Fibroblast of skin of scalp (primary cell): ENCODE measurements at places on chromosomes 11 and 22.

GRCh38 chr11:18697576-18697975 lies 1.0 kb upstream of the TMEM86A start:
- no peak for DNase-seq

DNA sequence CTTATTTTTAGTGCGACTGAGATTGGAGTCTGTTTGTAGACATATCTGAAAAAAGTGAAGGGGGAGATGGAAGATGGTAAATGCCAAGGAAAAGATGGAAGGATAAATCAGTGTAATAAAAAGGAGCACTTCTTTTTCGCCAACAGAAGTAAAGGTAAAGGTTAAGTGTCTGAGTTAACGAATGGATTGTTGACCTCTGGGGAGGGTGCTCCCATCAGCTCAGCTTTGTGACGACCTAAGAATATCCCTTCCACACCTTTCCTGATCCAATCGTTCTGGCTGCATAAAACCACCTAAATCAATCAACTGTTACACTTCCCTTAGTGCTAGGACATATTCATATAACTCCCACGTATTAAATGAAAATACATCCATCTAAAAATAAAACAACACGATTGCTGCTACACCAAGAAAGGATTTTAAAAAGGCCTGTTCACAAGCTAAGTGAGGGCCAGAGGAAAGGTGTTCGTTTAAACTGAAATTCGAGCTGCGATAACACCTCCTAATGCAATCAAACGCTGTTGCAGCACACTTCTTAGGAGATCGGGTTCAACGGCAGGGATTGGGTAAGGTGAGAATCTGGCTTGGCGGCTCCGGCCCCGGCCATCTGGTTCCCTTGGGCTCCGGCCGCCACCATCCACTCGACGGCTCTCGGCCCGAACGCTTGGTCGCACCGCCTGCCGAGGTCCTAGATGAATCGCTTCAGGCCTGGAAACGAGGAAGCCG lies 658 bp downstream of the C11orf71 start:
- no peak for DNase-seq

DNA sequence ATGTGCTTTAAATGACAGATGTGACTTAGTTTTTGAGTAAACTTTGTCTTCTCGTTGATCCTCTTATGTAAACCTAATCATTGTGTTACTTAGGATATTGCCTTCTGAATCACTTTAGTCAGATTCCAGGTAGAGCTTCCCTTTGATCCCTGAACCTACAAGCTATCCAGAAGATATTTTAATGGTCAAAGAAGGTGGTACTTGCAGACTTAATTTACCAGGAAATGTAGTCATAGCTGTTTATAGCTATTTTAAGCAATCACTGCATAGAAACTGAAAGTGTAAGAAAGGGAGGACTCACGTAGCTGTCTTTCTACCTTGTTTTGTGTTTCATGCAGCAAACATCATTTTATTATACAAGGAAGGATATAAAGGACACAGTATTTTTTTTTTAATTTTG lies 189.5 kb downstream of the DDX10 start:
- no peak for DNase-seq

DNA sequence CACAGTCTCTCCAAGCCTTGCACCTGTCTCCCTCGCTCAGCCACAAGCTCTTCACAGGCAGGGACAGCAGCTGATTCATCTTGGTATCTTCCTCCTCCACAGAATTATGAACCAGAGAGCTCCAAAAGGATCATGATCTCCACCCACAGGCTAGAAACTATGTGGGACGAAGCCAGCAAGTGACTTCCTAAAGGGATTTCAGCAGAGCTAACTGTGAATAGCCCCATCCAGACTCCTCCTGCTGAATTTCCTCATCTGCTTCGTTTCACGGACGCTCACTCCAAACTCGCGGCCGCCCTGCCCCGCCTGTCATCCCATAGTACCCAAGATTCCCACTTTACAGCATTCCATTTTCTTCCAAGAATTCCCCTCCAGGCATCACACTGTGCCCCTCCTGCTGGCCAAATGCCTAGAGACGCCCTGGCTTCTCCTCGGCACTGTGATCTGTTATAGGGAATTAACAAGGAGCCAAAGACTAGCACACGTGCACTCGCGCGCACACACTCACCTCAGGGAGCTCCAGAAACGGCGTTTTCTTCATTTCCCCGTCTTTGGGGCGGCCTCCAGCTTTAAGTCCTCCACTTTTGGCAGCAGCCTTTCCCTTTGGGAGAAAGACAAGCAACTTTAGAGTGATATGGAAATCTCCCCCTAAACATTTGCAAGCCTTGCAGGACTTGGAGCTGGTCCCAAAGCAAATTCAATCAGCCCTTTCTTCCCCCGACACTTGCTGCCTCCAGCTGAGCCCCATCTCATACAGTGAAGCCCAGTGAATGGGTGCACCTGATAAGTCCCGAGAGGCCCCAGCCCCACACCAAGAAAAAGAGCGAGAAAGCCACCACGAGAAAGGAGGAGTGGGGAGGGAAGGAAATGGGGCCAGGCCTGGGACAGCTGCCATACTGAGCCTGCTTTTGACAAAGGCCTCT lies 35.5 kb downstream of the SPATA19 start:
- no peak for DNase-seq

- peak; percentile 51 for DNase-seq
These were observed 43.4 kb upstream of the SC5D start for GRCh38 chr11:121249039-121249663.

DNA sequence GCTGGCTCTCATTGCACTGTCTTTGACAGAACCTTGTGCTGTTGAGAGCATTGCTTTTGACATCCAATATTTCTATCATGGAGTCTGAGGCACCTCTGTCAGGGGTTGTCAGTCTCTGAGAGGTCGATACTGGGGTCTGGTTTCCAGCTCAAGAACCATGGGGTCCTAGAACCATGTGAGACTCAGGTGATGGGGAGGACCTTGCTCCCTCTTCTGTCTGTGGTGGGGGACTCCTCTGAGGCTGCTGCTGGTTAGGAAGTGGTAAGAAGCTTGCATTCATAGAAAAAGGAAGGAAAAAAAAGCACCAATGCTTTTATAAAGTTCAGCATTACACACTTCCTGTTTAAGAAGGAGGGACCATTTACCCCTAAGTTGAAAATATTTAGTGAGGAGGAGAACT lies 91.8 kb upstream of the CD44 start:
- no peak for DNase-seq

GRCh38 chr11:120703358-120704152 lies 192.0 kb downstream of the GRIK4 start:
- no peak for DNase-seq

DNA sequence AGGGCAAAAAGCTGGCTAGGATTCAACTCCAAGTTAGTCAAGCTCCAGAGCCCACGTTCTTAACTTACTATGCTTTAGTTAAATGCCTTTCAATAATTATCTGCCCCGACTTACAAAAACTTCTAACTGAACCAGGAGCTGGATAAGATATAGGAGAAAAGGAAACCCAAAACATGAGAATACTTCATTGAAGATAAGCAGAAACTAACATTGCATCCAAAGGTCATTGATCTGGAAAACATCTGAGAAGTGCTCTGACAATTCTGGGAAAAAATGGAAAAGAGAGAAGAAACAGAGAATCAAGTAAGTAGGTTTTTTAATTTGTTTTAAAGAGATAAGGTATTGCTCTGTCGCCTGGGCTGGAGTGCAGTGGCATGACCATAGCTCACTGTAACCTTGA lies 27.2 kb downstream of the ACAT1 start:
- no peak for DNase-seq

DNA sequence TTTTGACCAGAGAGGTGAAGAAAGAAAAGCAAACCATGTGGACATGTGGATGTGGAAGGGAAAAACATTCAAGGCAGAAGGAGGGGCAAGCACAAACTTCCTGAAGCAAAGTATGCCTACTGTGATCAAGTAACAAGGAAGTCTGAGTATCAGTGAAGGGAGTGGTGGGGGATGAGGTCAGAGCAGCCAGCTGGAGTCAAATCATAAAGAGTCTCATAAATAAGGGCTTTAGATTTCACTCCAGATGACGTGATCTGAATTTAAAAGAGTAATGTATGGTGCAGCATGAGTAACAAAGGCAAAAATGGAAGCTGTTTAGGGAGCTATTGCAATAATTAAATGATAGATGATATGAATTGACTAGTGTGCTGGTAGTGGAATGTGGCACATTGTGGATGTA lies 665.4 kb upstream of the CCDC90B start:
- peak; percentile 1 for DNase-seq

DNA sequence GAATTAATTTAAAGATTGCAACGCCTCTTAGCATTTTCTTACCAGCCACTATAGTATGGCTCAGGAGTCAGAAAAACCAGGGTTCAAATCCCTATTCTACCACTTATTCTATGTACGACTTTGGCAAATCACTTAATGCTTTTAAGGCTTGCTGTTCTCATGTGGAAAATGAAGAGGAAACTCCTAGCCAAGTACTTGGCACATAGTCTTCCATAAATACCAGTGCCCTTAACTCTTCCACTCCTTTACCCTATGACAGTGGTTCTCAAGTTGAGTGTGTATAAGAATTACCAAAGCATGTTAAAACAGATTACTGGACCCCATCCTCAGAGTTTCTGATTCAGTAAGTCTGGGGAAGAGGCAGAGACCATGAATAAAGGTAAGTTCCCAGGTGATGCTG lies 107.6 kb downstream of the RBFOX2 start:
- no peak for DNase-seq
